ENCODE measurements at places on chromosomes 4 and X. TPM values are rescaled to one million over a fixed set of nuclear protein-coding genes. Genes with fewer than 3 reads are reported as not detected.

The CAPN6 gene
- polyA plus RNA-seq, result 17.8 TPM

The OTC gene
- polyA plus RNA-seq, result not detected

The NXF2B gene
- polyA plus RNA-seq, result 0.31 TPM

The EMD gene
- 65.4 TPM for polyA plus RNA-seq

The POU3F4 gene
- polyA plus RNA-seq, result not detected

The SOWAHB gene
- 2.6 TPM for polyA plus RNA-seq

The PAGE2B gene
- not detected for polyA plus RNA-seq

The SPANXB1 gene
- polyA plus RNA-seq, result not detected

The HERC6 gene
- polyA plus RNA-seq, result 15.9 TPM

The EIF1AX gene
- 125 TPM for polyA plus RNA-seq

The PRICKLE3 gene
- 5.7 TPM for polyA plus RNA-seq

The FREM3 gene
- 13.6 TPM for polyA plus RNA-seq

The SCD5 gene
- polyA plus RNA-seq, result 35.6 TPM

The RHOXF1 gene
- 0.86 TPM for polyA plus RNA-seq

The BMX gene
- polyA plus RNA-seq, result 5.8 TPM

The FOXP3 gene
- 1.0 TPM for polyA plus RNA-seq

The MAOB gene
- polyA plus RNA-seq, result 13.3 TPM

The WDR17 gene
- polyA plus RNA-seq, result 8.1 TPM

The CLNK gene
- polyA plus RNA-seq, result 0.61 TPM

The SCOC gene
- polyA plus RNA-seq, result 91.5 TPM

The COL4A5 gene
- 183 TPM for polyA plus RNA-seq

The RAB33A gene
- 0.77 TPM for polyA plus RNA-seq

The RS1 gene
- polyA plus RNA-seq, result 0.31 TPM

The FRAS1 gene
- 36.5 TPM for polyA plus RNA-seq

The MTMR8 gene
- polyA plus RNA-seq, result 2.4 TPM

The HPSE gene
- 1.9 TPM for polyA plus RNA-seq

The PRDM8 gene
- polyA plus RNA-seq, result 1.3 TPM

The NR0B1 gene
- polyA plus RNA-seq, result 0.25 TPM

The C4orf36 gene
- 11.4 TPM for polyA plus RNA-seq

The TRIM75 gene
- not detected for polyA plus RNA-seq

The ANOS1 gene
- 55.1 TPM for polyA plus RNA-seq

The CHST7 gene
- polyA plus RNA-seq, result 4.7 TPM

The TMEM156 gene
- polyA plus RNA-seq, result 0.71 TPM

The VCX3B gene
- 0.21 TPM for polyA plus RNA-seq

The PLXNA3 gene
- polyA plus RNA-seq, result 57.8 TPM

The SPOCK3 gene
- polyA plus RNA-seq, result 0.85 TPM

The CDX4 gene
- not detected for polyA plus RNA-seq

The FAM47B gene
- not detected for polyA plus RNA-seq

The P2RY8 gene
- polyA plus RNA-seq, result 0.58 TPM
